Neural crest cell (in vitro differentiated cells): ENCODE measurements at places on chromosomes 3 and 15.

DNA sequence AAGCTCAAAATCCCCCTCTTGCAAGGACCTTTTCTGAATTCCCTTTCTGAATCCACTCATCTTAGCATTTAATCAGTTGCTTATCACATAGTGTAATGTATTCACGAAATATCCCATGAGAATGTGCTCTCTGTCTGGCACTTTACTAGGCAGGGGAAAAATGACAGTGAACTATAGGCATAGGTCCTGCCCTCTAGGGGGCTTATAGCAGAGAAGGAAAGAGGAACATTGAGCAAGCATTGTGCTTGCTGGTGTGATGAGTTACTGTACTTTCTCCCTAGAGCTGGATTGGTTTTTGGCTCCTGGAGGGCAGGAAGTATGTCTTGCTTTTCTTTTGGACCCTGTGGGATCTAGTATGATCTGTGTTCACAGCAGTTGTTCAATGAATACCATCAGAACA, 26.5 kb downstream of the DUOX2 start:
- no peak for DNase-seq

DNA sequence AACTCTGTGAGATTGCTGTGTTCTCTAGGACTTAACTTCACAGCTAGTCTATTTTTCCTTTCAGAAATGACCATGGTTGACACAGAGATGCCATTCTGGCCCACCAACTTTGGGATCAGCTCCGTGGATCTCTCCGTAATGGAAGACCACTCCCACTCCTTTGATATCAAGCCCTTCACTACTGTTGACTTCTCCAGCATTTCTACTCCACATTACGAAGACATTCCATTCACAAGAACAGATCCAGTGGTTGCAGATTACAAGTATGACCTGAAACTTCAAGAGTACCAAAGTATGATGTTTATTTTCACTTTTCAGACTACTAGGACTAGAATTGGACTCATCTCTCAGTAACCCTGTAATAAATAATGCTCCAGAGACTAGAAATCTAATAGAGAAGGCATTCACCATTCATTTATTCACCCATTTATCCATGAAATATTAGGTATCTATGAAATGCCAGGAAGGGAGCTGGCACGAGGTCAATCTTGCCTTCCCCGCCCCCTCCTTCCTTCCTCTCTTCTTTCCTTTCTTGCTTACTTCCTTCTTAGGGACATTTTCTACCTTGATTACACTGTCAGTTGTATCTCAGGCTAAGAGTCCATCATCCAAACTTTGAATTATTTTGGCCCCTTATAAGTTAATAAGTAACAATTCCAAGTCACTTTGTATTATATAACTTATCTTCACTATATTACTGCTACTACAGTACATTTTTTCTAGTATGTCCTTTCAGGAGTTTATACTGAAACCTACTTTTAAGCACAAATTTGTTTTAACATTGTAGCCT, 91.0 kb downstream of the PPARG start:
- DNase-seq = no peak

- DNase-seq = no peak
Measured at GRCh38 chr3:33716227-33716626, 1.8 kb downstream of the CLASP2 start.

- DNase-seq = no peak
Measured at GRCh38 chr3:39127269-39127907, 19.9 kb downstream of the TTC21A start.

GRCh38 chr3:177186306-177186705, 11.0 kb downstream of the TBL1XR1 start:
- DNase-seq = no peak

- DNase-seq = no peak
Measured at GRCh38 chr3:136804141-136804540, 14.8 kb upstream of the SLC35G2 start.

- DNase-seq = no peak
Measured at GRCh38 chr15:49831206-49831965, 210.5 kb downstream of the DTWD1 start.

DNA sequence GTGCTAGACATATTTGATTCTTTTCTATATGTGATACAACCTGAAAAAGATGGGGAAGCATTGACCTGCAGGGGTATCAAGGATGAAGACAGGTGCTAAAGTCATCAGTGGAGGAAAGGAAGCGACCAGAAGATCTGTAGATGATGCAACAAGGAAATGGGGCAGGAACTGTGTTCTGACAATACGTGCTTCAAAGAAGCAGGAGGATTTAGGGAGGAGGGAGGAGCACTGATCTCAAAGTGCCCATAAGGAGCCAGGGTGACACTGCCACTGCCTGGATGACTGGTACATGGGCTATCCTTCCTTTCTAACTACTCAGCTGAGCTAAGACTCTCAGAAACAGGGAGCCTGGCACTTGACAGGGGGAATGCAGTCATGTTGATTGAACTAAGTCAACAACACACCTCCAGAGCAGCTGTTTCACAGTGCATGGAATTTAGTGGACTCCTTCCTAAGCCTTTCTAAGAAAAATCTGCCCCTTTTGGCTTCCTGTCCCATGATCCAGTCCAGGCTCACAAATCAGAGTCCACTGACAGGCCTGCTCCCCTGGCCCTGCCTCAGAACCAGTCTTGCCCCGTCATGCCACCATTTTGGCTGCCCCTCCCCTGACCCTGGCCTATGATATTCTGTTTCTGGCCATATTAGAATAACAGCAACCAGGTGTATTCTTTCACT, 12.0 kb downstream of the LYSMD4 start:
- no peak for DNase-seq

DNA sequence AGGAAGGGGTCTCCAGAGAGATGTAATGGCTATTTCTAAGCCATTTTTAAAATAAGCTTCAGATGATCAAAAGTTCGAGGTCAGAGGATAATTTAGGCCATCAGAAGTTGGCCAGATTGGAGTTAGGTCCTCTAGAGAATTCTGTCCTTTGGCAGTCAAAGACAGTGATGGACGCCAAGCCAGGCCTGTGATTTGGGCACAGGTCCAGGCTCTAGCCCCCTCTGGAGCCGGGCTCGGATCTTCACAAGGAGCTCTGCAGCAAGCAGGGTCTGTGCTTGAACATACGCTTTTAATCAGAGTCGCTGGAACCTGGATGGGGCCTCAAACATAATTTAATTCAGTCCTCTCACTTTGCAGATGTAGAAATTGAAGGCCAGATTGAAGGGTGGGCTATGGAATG, 151.4 kb upstream of the BCL6 start:
- DNase-seq = no peak

DNA sequence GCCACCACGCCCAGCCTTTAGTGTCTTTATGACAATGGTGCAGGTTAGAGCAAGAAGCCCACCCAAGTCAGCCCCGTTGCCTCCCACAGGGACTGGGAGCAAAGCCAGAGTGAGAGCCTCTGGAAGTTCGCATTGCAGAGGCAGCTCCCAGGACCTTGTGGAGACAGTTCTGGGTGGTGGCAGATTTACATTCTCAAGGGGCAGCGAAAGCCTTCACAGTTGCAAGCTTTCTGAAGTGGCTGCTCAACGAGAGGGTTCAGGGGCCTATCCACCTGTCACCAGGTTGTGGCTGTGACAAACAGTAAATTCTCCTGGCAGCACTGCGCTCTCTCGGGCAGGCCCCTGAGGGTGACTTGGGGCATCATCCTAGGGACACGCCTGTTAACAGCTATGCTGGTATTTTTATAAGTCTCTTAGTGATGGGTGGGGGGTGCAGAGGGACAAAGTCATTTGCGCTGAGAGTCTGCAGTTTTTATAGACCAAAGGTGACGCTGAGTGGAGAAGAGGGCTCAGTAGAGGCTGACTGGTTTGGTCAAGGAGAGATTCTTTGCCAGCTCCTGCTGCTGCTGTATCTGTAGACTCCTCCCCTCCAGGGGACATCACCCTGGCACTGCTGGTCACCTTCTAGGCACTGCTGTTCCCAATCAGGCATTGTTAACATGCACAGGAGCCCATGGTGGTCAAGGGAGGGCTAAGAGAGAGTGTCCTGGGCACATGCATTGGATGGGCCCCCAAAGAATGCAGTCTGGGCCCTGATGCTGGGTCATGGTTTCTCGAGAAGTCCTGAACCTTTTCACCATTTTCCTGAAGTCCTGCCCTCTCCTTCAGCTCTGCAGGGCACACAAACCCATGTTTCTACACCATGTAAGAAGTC, 57.5 kb upstream of the KLF13 start:
- DNase-seq = no peak

DNA sequence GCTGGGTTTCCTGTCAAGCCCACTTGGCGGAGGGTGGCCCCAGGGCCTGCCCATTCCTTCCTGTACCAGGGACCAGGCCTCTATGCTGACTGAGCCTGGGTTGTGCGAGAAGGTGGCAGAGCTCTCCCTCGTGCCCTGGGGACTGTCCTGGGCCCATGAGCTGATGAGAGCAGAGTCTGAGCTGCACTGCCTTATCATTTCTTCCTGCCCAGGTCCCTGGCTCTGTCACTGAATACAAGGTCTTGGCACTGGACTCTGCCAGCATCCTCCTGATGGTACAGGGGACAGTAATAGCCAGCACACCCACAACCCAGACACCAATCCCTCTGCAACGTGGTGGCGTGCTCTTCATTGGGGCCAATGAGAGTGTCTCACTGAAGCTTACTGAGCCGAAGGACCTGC, 7.5 kb downstream of the MPI start:
- no peak for DNase-seq

DNA sequence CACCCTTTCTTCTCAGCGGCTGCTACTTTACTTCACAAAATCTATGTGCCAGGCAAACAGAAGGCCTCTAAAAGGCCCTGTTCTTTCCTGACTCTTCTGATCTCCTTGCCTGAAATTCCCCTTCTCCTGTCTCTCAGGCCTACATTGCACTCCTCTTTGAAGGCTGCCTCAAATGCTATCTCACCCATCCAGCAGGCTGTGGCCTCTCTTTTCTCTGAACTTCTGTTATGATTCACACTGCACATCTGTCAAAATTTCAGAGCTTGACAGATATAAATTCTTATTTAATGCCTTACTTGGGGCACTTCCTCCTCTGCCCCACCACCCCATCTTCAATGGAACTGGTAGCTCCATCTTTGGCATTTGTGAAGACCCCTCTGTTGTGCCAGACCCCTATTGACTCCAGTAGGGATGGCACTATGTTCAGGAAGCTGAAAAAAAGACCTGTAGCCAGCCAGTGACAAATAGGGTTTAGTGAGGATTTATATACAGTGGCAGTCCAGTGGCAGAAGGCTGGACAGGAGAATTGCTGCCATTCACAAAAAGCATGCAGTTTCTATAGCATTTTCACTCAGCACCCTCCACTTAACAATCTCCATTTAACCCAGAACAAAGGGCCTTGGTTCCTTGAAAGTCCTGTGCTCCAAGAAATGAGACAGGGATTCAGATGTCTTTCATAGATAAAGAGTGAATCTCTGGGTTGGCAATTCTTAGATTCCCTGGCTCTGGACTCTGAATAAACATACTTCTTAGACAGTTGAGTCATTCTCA, 415.8 kb upstream of the GRM7 start:
- DNase-seq = no peak

DNA sequence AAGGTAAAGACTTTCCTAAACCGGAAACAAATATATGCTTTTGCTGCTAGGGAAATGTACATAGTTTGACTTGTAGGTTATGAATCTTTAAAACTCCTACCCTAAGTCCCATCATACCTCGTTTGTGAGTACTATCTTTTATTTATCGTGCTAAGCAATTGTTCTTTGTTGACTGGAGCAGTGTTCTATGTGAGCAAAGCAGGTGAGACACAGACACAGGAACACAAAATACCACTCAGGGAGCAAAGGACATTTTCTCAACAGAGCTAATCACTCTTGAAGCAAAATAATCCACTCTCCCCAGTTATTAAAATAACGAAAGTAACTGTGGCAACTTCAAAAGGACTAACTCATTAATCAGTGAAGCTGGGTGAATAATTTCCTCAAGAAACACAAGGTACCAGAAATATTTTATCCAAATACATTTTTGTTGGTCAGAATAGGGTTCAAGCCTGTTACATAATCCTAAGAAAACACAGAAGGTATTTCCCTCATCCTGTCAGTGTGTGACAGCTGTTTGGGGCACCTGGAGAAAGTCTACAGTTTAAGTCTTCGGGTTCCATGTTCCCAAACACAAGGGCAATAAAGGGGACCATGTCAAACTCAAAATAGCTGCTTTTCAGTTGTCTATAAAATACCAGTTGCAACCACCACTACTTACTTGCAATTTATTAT, 407.7 kb downstream of the FOXP1 start:
- DNase-seq = no peak

DNA sequence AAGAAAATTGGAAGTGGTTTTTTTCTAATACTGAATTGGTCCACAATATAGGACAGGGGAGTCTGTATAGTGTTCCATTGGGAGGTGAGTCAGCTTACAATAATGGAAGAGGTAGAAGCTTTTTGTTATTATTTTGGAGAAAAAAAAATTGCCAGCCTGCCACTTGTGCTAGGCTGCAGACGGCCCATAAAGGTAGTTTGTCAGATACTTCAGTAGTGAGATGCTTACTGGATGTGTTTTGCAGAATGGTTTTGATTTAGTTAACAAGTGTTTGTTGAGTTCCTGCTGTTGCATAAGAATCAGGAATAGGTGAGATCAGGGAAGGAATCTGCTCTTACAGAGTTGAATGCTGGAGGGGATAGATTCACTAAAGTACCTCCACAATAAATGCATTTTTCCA, 1.0 kb downstream of the DTWD1 start:
- no peak for DNase-seq

DNA sequence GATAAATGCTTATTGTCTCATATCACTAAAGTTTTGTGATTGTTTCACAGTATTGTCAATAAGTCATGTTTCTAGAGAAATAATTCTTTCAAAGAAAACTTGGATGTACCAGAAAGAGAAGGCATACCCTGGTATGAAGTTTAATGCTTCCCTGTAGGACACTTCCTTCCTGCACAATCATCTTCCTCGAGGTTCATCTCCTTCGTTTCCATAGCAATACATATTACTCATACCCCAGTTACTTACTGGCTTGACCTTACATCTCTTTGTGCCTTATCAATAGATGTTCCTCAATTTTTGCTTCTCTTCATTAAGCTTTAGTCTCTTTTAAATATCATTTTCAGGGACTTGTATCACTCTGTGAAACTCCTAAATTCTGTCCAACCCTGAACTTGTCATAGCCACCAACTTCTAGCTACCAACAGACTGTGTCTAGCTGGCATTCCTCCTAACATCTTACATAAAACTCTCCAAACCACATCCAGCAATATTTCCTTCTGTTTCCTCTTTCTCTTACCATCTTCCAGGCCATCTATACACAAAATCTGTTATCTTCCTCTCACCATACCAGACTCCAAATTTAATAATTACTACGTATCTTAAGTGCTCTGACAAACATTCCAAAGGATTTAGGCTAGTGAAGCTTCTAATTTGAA, 134.3 kb downstream of the GADL1 start:
- no peak for DNase-seq

DNA sequence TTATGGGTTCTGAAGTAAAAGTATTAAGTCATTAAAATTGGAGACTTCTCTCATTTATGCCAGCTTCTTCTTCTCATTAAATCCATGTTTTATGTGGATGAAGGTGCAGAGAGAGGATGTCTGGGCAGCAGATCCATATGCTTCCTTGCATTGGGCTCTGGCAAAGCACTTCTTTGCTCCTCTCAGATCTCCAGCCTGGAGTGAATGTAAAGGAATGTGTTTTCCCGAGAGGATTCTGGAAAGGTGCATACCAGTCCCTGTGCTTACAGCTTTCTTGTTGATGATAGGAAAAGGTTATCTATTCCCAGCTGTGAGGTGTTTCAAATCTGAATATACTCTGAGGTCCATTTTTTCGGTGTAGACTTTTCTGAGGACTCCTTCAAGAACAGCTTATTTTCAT, 79.9 kb upstream of the PEX5L start:
- no peak for DNase-seq
